Left lobe of liver (tissue), 2 donors: ENCODE measurements at places on chromosomes 12 and 14.
A peak's percentile ranks its signal among the peaks of the same experiment; 100 is the strongest.

GRCh38 chr14:81771651-81772275 lies 238.1 kb upstream of the SEL1L start:
- no peak for DNase-seq

DNA sequence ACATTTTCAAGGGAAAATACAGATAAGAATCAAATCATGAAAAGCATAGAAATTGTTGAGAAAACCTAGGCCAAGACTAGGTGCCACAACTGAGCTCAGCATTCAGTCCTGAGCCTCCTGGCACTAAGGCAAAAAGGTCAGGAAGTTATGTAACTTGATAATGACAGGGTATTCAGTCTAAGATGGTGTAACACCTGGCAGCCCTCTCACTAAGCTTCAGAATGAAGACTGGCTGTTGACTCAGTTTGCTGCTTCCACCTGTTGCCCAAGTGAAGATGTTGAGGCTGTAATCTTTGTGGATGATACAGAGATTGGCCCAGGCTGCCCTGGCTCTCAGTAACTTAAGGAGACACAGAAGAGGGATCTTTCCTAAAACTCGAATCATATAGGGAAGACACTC lies 19.6 kb downstream of the PROX2 start:
- no peak for DNase-seq

DNA sequence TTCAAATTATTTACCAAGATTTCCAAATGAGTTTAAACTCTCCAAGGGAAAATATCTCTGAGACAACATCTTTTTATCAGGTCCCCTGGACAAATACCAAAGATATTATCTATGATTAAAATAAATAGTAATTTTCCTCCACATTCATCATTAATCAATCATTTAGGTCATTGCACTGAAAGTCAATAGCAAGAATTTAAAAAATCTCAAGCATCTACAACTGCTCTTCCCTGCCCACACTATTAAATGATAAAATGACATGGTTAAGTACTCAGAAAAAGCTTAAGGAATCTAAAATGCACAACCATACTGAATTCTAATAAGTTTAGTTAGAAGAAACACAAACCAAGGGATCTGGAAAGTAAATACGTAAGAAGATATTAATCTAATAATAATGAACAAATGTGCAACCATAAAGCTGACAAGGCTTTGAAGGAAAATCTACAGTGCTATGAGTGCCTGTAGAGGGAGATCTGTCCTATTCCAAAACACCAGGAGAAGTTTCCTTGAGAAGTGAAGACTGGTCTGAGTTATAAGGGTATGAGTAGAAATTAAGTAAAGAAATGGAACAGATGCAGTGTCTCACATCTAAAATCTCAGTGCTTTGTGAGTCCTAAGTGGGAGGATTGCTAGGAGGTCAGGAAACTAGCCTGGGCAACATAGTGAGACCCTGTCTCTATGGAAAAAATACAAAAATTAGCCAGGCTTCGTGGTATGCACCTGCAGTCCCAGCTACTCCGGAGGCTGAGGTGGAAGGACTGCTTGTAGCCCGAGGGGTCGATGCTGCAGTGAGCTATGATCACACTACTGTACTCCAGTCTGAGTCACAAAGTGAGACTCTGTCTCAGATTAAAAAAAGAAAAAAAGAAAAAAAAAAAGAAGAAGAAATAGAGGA lies 19.2 kb downstream of the INTS13 start:
- DNase-seq: no peak

- peak; percentile 95 for DNase-seq
Observed at GRCh38 chr12:124837958-124838803, 25.5 kb downstream of the SCARB1 start.

DNA sequence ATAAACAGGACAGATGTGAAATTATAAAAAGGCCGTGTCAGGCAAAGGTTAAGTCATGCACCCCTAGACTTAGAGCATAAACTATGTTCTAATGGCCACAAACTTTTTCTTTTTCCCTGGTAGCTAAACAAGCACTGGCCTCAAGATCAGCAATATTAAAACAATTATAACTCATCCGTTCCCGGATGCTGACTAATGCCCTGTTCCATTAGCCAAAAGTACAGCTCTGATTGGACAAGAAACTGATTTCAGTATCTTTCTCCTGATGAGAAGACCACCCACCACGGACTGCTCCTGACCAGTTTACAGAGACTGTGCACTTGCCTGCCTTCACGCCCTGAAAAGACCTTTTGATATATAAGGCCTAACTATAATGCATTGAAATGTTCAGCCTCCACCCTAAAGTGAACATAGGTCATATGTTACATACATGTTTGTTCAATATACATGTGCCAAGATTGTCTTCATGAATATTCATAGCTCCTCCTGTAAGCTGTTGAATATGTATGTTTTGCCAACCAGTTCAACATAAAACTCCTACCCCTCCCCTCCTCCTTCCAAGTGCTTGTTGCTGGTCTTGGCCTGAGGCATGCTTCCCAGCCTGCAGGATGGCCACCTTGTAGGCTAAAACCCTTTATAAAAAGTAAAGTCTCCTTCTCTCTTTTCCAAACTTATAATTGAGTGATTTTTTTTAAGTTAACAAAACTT lies 162.0 kb downstream of the IPO8 start:
- no peak for DNase-seq

DNA sequence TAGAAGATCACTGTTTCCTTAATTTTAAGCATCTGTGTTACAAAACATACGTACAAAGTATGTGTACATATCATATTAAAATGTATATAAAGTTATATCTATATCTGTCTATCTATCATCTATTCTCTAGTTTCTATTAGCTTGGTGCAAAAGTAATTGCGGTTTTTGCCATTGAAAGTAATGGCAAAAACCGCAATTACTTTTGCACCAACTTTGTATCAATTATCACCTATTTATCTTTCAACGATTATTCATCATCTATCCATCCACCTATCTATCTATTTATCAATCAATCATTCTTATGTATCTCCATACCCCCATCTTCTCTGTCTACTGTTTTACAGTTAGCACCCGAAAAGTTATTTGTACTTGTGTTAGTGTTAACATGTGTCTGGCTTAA lies 447.6 kb downstream of the NRXN3 start:
- no peak for DNase-seq

GRCh38 chr12:14777271-14777670 lies 26.0 kb downstream of the WBP11 start:
- DNase-seq: no peak

- DNase-seq: peak; percentile 34
Observed at GRCh38 chr14:95289323-95290010, 30.2 kb downstream of the CLMN start.

DNA sequence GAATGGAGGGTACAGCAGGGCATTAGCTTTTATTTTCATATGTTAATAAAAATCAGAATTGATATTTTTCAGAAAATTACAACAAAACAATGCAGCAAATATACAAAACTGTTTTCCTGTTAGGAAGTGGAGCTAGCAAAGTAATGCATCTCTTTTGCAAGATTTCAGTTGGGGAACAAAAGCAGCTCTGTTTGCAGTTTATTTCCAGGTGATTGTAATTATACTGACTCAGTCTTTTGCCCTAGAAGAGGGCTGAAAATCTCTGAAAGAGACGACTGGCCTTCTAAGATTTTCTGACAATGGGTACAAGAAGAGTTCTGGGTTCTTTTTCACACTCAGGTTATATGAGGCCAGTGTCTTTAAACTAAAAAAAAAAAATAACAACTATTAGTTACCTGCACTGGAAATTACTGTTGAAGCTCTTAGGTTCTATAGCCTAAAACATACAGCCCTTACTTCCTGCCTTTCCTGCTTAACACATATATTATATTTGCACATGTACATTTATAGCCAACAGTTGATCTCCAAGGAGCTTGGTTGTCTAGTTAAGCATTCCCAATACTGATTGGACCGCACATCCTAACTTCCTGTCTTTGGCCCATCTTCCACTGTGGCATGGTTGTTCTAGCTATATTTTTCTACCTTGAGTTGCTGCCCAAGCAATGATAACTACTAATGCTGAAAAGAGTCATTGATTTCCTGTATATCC lies 199.1 kb upstream of the KRR1 start:
- no peak for DNase-seq

DNA sequence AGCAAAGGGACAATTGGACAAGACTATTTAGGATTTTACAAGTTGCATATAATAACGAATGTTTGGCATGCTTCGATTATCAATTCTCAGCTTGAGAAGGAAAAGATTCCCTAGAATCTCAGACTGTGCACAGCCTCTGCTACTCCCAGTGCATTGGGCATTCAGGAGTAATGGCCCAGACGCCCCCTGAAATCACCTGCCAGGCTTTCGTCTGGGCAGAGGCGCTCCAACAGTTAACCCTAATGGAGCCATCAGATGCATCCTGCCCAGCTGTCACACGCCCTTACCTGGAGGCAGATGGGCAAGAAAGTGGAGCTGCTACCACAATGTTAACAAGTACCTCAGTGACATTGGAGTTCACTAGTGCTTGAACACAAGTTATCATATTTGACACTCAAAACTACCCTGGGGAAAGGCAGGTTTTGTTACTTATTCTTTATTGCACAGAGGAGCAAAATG lies 927 bp upstream of the LRP6 start:
- no peak for DNase-seq

- no peak for DNase-seq
Observed at GRCh38 chr12:130975116-130975515, 21.4 kb downstream of the ADGRD1 start.

- no peak for DNase-seq
Observed at GRCh38 chr12:48459259-48459658, 13.1 kb upstream of the ANP32D start.

DNA sequence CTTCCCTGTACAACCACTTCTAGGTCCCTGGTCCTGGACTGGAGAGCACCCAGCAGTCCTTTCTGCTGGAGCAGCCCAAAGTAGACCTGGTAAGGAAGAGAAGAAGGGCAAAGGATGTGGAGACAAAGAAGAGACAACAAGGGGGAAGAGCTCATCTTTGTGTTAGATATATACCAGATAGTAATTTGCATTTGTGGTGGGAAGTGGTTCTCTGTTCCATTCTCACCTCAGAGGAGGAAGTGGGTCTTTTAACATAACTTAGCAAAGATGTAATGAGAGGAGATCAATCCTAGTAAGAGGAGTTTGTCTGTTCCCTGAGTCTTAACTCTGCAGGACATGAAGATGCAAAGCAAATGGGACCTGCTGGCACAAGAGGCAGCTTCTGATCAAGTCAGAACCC lies 8.0 kb downstream of the CCDC198 start:
- no peak for DNase-seq

- DNase-seq: no peak
Observed at GRCh38 chr14:80212023-80212397, 706 bp upstream of the DIO2 start.

DNA sequence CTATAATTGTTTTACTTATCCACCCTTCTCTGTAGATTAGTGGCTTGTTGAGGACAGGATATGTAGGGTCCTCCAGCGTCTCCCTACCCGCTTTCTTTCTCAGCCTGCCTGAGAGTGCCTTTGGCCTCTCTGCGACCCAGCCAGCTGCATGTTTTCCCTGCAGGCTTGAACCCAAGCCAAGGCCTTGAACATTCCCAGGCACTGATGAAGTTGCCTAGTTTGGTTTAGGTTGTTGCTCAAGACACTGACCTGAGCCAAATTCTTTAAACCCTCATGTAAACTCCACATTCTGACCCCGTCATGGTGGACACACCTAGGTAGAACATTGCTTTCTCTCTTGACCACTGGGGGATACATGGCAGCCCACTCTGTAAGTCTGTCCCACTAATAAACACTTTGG lies 33.4 kb upstream of the TXNRD1 start:
- DNase-seq: peak; percentile 77

DNA sequence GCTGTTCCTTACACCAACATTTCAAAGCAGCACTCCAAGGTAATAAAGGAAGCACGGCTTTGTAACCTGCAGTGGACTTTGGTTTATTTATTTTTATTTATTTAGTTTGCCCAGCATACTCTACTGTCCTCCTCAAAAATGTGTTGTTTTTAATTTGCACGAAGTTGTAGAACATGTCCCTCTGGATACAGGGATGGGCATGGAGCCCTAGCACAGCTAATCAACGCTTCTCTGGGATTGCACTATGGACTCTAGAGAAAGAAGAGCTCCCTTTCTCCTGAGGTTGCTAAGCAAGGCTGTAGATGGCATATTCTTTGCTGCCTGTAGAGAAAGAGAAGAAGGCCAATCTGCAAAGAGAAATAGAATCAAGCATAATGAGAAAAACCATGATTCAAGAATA lies 5.9 kb upstream of the ANAPC5 start:
- DNase-seq: no peak

GRCh38 chr14:39827901-39828655 lies 395.8 kb upstream of the FBXO33 start:
- DNase-seq: no peak

GRCh38 chr12:53622724-53623123 lies 3.5 kb downstream of the ATF7 start:
- no peak for DNase-seq

- DNase-seq: no peak
Observed at GRCh38 chr12:6083601-6084000, 40.9 kb downstream of the VWF start.

DNA sequence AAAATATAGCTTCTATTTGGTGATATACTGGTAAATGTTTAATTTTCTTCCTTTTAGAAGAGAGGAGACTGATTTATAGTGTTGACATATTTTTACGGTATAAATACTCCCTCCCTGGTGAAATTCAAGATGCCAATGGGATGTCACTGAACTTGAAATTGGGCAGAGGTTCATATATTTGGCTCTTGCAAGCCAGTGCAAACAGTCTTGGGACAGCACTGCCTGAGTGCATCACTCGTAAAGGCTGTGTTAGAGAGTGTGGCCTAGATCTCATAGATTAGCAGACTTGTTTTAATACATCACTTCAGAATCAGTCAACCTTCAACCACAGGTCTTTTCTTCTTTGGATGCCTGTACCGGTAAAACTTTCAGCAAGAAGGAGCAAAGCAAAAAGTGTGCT lies 681.0 kb downstream of the NRXN3 start:
- DNase-seq: no peak

- DNase-seq: no peak
Observed at GRCh38 chr12:12817616-12818015, 4.5 kb downstream of the DDX47 start.

GRCh38 chr14:74684434-74684833 lies 28.4 kb downstream of the AREL1 start:
- DNase-seq: no peak

DNA sequence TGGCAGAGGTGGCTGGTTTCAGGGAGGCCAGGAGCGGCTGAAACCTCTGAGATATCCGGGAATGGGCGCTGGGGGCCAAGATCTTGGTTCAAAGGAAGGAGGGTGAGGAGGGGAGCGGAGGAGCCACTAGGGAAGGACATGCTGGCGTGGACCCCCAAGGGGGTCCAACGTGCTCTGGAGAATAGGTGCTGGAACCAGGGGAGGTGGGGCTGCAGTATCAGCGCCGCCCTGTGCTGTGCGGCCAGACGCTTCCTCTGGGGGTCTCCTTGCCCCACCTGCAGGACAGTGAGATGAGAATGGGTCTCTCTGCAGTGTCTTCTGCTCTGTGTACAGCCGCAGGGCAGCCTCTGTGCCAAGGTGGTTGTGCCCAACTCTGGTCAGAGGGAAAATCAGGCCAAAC lies 2.5 kb downstream of the FAM181A start:
- no peak for DNase-seq

DNA sequence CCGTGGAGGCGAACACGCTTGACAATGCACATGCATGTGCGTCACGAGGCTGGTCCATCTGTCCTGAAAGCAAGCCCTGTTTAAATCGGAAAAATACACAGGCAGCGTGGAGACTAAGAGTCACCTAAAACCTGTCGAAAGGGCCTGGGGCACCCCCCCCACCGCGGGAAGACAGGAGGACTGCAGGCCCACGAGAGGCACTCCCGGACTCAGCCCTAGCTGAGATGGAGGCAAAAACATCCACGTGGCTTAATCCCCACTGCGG lies 54.1 kb downstream of the CDC42BPB start:
- no peak for DNase-seq

GRCh38 chr12:43011383-43011926 lies 421.9 kb upstream of the PRICKLE1 start:
- DNase-seq: no peak

GRCh38 chr14:99156090-99156425 lies 115.9 kb downstream of the BCL11B start:
- DNase-seq: no peak
